ENCODE measurements at places on chromosomes 16 and 17. TPM values are rescaled to one million over a fixed set of nuclear protein-coding genes. Genes with fewer than 3 reads are reported as not detected.
A peak's percentile ranks its signal among the peaks of the same experiment; 100 is the strongest.

DNA sequence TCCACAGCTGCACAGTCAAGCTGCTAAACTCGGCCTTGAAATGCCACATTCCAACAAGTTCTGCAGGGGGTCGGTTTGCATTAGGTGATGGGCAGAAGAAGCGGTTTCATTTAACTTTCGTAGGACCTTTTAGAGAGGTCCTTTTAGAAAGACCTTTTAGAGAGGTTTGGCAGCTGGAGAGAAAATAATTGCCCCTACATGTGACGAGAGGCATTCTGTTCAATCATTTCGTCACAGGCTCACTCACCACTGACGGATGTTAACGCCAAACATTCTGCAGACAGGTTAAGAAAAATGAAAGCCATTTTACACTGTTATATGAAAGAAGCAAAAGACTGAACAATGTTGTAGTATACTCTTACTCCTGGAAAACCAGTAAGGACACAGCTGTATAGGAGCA, 76.5 kb upstream of the ZNF423 start:
- DNase-seq: no peak

The TNFRSF17 gene
- total RNA-seq: not detected

DNA sequence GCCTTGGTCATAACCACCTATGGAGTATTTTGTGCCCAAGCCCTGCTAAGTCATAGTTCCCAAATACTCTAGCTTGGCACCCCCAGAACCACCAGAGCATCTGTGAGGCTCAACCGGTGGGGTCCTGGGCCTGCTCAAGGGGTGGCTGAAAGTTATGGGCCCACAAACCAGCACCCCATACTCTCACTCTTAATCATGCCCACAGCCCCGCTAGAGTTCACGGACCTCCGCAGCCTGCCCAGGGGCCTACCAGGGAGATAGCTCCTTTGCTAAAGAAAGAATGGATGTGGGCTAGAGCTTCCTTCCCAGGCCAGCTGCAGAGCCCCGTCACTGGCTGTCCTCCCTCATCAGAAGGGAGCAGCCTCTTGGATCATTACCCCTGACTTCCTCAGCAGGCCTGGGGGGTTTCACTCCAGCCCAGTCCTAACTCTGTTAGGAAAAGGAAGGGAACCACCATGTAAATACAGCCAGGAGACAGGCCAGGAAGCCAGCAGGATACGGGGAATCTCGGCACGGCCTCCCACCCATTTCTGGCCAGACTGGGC, 1.4 kb downstream of the GIT1 start:
- no peak for DNase-seq

DNA sequence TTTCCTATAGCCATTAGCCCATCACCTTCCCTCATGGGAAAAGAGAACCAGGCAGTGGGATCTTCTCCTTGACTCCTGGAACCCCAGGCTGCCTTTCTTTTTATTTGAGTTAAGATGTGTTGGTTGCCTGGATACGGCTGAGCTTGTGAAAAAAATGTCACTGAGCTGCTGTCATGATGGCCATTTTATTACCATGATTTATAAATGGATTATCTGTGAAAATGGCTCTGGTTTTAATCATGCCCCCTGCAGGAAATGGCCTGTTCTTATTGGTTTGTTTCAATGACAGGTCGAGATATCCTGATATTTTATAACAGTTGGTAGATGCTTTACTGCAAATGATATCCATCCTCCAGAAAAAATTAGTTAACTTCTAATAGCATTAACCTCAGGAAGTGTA, 640.4 kb downstream of the CDH11 start:
- no peak for DNase-seq

The ESRP2 gene
- 26.7 TPM for total RNA-seq

The KRT31 gene
- not detected for total RNA-seq

- no peak for DNase-seq
Measured at GRCh38 chr17:10439816-10440215, 18.1 kb upstream of the MYH8 start.

DNA sequence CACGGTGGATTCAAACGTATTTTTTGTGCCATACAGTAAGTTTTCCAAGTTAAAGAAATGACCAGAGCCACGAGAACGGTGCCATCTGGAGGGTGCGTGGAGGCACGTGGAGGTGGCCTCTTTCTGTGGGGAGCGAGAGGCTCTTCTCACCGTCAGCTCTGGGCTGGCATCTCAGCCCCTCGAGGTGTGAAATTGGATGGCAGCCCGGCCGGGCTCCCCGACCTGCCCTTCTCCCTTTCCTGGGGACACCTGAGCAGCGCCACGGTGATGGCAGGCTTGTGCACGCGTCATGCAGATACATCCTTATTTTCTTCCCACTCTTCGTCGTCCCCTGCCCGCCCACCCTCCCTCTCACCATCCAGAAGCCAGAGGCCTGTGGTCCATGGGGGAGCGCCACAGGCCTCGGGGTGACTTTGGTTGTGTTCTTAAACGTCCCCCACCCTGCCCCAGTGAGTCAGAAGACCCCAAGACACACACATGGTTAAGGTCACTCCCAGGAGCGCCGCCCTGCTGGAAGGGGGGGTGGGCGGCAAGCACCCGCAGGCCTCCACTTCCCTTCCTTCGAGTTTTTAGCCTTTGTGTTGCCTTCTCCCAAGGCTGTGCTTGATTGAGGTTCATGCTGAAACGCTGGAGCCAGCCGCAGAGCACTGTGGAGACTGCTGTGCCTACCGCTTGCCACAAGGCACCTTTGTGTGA, 109.4 kb downstream of the BANP start:
- no peak for DNase-seq

The PCTP gene
- total RNA-seq: 19.5 TPM

DNA sequence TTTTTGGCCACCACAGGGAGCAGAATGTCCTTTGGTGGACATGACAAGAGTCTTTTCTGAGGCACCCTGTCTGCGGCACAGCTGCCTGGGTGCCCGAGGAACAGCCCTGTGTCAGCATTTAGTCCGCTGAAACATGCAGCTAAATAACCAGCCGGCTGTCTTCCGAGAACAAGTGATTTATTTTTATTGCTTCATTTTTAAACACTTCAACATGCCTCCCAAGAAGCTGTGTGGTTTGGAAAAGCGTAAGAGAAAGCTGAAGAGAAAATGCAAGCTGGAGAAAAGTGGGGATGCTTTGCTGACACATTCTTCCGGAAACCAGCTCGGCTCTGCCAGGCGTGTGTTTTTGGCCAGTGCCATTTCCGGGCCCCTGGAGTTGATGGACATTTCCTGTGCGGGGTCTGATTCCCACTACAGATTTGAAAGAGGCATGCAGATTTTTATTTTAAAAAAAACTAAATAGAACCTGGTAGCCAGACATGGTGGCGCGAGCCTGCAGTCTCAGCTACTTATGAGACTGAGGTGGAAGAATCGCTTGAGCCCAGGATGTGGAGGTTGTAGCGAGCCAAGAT, 94.7 kb downstream of the SEC14L1 start:
- no peak for DNase-seq

DNA sequence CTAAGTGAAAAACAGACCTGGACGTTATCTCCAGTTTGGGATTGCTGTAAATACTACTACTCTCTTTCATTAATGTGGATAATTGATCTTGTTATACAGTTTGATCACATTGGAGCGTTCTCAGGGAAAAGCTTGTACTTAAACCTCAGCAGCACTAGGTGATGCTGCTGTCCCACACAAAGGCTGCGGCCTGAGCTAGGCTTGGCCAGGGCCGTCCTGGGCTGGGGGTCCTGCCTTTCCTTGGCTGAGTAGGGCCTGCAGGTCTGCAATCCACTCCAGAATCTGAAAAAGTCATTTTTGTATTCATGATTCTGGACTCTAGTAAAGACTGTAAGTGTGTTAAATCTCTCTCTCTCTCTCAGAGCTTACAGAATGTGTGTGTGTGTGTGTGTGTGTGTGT, 23.7 kb upstream of the PMFBP1 start:
- no peak for DNase-seq

GRCh38 chr16:1895949-1896675, 22.1 kb downstream of the HS3ST6 start:
- no peak for DNase-seq

The ACLY gene
- total RNA-seq: 311 TPM

GRCh38 chr17:57533684-57534305, 211.3 kb downstream of the CCDC182 start:
- no peak for DNase-seq

DNA sequence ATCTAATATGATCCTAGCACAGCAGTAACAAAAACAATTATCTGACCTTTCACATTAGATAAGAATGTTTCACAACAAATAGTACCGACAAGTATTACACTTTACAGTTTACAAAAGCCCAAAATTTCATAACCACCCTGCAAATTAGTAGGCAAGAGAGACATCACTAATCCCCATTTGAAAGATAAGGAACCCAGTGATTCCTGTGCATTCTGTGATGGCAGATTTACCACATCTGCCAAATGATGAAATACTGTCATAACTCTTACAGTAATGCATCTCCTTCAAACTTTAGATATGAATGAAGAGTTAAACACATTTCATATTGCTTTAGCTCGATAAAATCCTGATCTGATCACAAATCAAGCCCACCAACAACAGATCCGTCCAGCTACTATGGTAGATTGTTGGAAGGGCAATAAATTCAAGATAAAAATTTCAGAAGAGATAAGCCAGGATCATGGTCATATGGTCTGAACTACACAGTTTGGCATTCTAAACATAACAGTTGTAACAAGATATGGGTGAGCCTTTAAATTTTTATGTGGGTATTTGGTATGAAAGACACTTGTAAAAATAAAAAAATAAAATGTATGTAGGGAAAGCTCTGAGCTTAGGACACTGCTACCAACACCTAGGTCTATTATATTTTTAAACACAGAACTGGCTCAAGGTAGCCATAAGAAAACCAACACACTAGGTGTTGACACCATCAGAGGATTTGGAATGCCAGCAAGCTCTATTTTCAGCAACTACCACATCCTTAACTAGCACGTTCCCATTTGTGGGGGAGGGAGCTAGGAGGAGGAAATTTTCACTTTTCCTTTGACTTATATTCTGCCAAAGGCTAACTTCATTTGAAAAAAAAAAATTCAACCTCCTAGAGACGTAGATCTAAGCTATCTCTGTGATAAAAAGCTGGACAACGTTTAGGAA, 9.3 kb downstream of the YWHAE start:
- no peak for DNase-seq

GRCh38 chr17:62093188-62094155, 28.4 kb upstream of the MED13 start:
- DNase-seq: peak; percentile 97

Measured in epithelial cell of proximal tubule (primary cell).